Cardiac septum (tissue), 1 donor: ENCODE measurements at places on chromosomes 13 and 19.

GRCh38 chr19:13436352-13436751 is 69.9 kb downstream of the CACNA1A start:
- no peak for DNase-seq

GRCh38 chr19:54462047-54462654 is 1.4 kb downstream of the LENG9 start:
- no peak for DNase-seq

DNA sequence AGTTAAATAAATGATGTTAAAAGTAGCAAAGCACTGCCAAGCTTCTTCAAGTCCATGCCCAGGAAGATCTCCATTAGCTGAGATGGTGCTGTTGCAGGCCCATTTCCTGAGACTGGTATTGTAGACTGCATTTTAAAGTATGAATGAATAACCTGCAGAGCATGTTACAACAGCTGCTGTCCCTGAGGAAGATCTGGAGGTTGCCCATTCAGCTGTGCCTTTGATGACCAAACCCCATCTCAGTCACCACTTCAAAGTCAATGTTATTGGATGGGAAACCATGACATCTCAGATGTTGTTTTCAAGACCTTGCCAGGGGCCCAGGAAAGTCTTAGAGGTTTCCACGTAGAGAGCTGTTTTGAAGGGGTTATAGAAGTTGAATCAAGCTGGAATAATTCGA is 281.3 kb downstream of the MTUS2 start:
- no peak for DNase-seq

- no peak for DNase-seq
Measured at GRCh38 chr13:38398711-38399493, 49.3 kb downstream of the UFM1 start.

GRCh38 chr19:53907193-53907581 is 1.9 kb upstream of the CACNG7 start:
- no peak for DNase-seq

DNA sequence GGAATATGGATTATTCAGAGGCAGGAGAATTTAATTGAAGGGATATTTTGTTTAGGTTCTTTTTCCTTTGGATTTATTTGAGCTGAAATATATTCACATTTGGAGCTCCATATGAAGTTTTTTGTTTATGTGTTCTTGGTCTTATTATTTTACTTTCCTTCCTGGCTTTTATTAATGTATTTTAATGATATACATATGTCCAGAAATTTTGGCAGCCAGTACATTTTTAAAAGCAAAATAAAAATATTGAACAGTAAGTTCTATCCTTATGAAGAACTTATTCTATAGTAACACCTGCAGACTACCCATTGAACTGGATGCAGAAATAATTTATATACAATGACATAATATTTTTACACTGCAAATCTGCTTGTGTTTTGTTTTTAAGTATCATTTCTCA is 323.6 kb downstream of the GPC6 start:
- DNase-seq = no peak

GRCh38 chr13:44058624-44059215 is 179.0 kb downstream of the LACC1 start:
- no peak for DNase-seq
